IPS DF 6.9 (cell line): ENCODE measurements at places on chromosomes 2 and 18.

GRCh38 chr2:10377747-10378085, 70.4 kb downstream of the ODC1 start:
- no peak for DNase-seq

- no peak for DNase-seq
Measured at GRCh38 chr2:218983934-218984238, 1.1 kb downstream of the FEV start.

- no peak for DNase-seq
Measured at GRCh38 chr18:62210138-62210537, 23.1 kb downstream of the RELCH start.

DNA sequence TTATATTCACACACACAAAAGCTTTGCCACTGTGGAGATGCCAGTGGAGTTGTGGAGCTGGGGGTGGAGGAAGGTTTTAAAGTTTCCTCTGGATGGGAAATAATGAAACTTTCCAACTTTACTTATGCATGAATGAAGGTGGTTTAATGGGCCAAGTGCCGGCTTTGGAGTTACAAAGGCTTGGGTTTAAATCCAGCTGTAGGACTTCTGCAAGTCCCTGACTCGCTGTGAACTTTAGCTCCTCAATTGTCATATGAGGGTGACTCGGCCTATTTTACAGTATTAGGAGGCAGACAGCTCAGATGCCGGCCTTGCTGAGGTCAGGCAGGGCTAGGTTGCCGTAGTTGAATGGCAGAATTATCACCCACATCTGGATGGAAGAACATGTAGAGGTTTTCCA, 415.8 kb upstream of the TRIB2 start:
- no peak for DNase-seq

- DNase-seq: no peak
Measured at GRCh38 chr18:24763765-24764513, 303.5 kb downstream of the HRH4 start.

DNA sequence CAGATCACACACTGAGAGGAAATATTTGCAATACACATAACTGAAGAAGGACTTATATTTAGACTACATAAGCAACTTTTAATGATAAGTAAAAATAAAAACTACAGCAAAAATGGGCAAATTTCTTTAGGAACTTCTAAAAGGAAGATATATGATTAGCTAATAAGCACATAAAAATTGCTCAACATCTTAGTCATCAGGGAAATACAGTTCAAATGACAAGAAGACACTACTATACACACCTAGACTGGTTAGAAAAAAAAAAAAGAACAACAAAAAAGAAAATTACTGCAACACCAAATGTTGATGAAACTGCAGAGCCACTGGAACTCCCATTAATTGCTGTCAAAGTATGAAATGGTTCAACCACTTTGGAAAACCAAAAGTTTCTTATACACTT, 1247.5 kb upstream of the ACVR2A start:
- DNase-seq: no peak

- DNase-seq: no peak
Measured at GRCh38 chr18:715626-716025, 3.2 kb upstream of the ENOSF1 start.

- DNase-seq: no peak
Measured at GRCh38 chr2:36553683-36554082, 44.3 kb downstream of the FEZ2 start.
